Upper lobe of right lung (tissue), 1 donor: ENCODE measurements at places on chromosomes 2 and 18.
A peak's percentile ranks its signal among the peaks of the same experiment; 100 is the strongest.

DNA sequence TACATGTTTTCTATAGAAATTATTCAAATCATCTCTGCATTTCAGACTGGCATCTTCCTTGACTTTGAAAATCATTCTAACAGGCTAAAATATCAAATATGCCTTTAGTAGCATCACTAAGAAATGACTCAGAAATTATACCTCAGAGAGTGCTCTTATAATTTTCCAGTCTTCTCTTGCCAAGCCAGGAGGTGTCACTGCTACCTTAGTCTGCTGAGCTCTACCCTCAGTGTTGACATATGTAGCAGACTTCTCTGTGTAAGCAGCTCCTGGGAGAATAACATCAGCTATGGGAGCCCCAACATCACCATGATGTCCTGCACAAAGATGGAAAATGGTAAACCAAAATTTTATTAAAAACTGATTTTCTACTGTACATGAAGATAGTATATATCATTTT lies 31.6 kb downstream of the NDUFS1 start:
- H3K27ac ChIP-seq, result no peak overlapping the region
- no peaks in the 10 kb centered on the region for H3K4me1 ChIP-seq
- DNase-seq, result no peak
- no peak overlapping the region for H3K4me3 ChIP-seq
- H3K36me3 ChIP-seq, result peaks cover 99% of the 10 kb centered on the region

DNA sequence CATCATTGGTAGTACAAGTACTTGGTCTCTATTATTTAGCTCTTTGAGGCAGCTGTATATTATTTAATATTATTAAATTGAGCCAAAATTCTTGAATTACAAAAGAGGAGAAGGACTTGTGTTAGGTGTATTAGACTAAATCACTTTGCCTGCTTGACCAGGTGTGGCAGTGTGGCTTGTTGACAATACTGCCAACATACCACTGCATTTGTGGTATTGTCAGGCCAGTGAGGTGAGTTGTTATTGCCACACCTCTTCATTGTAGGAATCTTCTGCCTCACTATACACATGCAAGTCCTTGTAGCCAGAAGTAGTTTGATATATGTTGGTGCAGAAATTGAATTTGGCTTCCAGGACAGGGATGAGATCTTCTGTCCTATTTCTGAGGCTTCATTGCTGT lies 40.5 kb downstream of the CYP20A1 start:
- H3K36me3 ChIP-seq, result peaks cover 90% of the 10 kb centered on the region
- H3K27ac ChIP-seq, result no peak overlapping the region
- H3K4me1 ChIP-seq, result no peaks in the 10 kb centered on the region
- H3K4me3 ChIP-seq, result no peak overlapping the region
- H3K27me3 ChIP-seq, result no peaks in the 10 kb centered on the region

- no peaks in the 10 kb centered on the region for H3K27me3 ChIP-seq
- peaks cover 22% of the 10 kb centered on the region for H3K4me1 ChIP-seq
- no peak overlapping the region for H3K27ac ChIP-seq
- DNase-seq, result no peak
Observed at GRCh38 chr18:79942211-79942610, 9.2 kb downstream of the SLC66A2 start.

- no peaks in the 10 kb centered on the region for H3K27me3 ChIP-seq
- peaks cover 9% of the 10 kb centered on the region for H3K4me1 ChIP-seq
- H3K4me3 ChIP-seq, result no peak overlapping the region
- no peak for DNase-seq
Observed at GRCh38 chr2:111519071-111519470, 364.9 kb downstream of the ANAPC1 start.

DNA sequence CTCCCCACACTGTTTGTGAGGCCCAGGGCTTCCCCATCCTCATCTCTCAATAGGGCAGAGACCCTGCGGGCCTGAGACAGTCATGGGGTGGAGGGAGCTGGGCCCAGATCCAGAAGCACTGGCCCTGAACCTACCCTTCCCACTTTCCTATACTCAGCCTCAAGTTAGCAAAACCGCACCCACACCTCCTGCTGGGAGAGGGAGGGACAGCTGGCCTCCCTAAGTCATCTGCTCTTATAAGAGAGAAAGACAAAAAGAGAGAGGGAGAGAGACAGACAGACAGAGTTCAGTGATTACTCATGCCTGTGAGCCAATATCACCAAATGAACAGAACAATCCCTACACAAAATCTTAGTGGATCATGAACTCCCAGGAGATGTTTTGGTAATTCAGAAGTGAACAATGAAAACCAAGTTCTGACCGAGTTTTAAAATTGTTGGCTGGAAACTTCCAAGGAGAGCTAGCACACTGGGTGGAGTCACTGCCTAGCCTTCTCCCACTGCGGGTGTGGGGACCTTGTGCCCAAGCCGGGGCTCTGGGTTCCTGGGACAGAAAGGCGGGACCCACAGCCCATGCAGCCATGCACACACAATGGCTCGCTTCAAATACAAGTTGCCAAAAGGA lies 130.5 kb downstream of the PXDN start:
- H3K4me3 ChIP-seq, result no peak overlapping the region
- H3K27me3 ChIP-seq, result no peaks in the 10 kb centered on the region
- no peaks in the 10 kb centered on the region for H3K36me3 ChIP-seq
- no peak overlapping the region for H3K27ac ChIP-seq

DNA sequence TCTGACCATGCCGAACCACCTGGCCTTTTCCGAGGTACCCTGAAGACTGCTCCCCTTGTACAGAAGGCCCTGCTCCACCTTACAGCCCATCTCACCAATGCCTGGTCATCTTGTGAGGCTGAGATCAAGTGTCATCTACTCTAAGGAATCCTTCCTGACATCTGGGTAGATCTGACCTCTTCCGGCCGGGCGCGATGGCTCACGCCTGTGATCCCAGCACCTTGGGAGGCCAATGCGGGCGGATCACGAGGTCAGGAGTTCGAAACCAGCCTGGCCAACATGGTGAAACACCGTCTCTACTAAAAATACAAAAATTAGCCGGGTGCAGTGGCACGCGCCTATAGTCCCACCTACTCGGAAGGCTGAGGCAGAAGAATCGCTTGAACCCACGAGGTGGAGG lies 2.1 kb upstream of the RIOK3 start:
- no peak overlapping the region for H3K4me3 ChIP-seq
- H3K4me1 ChIP-seq, result peaks cover 19% of the 10 kb centered on the region
- no peak overlapping the region for H3K27ac ChIP-seq

DNA sequence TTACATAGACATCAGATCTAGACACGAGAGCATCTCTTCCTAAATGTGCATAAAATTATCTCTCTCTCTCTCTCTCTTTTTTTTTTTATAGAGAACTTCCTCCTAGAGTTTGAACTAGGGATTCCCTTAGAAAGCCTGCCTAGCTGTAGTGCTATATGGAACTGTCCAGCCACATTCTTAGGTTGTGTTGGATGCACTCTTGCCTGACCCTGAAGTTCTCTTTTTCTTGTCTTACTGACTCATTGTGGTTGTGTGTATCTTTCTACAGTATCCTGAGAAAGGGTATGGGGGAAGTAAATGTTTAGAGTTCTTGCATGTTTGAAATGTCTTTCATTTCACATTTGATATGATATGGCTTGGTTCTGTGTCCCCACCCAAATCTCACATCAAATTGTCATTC lies 368.2 kb downstream of the CDH2 start:
- H3K27ac ChIP-seq, result no peak overlapping the region
- no peaks in the 10 kb centered on the region for H3K4me1 ChIP-seq
- no peak overlapping the region for H3K4me3 ChIP-seq
- no peak for DNase-seq
- H3K36me3 ChIP-seq, result no peaks in the 10 kb centered on the region
- H3K27me3 ChIP-seq, result no peaks in the 10 kb centered on the region

DNA sequence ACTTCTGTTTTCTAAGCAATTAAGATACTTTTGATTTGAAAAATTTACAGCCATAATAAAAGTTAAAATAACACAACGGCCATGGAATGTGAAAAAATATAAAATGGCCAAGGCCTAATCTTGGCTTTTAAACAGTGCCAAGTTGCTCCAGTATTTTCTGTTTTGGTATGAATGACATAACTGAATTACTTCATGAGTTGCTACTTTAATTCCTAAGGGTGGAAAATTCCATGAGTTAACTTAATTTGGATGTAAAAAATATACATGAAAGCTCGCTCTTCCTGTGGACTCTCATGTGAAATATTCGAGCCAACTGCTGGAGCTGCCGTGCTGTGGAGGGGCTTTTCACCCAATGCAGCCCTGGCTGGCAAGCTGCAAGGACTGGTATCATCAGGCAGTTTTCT lies 286.0 kb upstream of the CCDC68 start:
- H3K27me3 ChIP-seq, result no peaks in the 10 kb centered on the region
- peaks cover 23% of the 10 kb centered on the region for H3K4me1 ChIP-seq
- no peak overlapping the region for H3K27ac ChIP-seq
- H3K36me3 ChIP-seq, result no peaks in the 10 kb centered on the region

DNA sequence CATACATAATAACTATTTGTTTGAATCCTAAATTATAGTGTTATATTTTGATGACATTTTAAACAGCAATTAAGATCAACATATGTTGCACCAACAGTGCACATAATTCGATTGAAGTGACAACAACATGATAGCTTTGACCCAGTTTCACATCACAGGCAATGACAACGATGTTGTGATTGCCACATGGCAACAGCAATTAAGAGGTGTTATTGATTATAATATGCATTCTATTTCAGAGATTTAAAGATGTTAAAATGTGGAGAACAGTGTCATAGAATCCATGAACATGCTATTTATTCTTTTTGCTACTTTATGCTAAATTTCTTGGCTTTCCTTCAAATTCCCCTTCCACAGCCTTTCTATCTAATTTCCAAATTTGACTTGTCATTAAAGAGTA lies 68.3 kb upstream of the STAT1 start:
- no peaks in the 10 kb centered on the region for H3K36me3 ChIP-seq
- no peaks in the 10 kb centered on the region for H3K27me3 ChIP-seq
- no peaks in the 10 kb centered on the region for H3K4me1 ChIP-seq
- no peak overlapping the region for H3K27ac ChIP-seq
- H3K4me3 ChIP-seq, result no peak overlapping the region
- DNase-seq, result no peak

- H3K27me3 ChIP-seq, result no peaks in the 10 kb centered on the region
- H3K27ac ChIP-seq, result peak overlapping the region; percentile 47
- DNase-seq, result no peak
- H3K36me3 ChIP-seq, result peaks cover 72% of the 10 kb centered on the region
- H3K4me1 ChIP-seq, result peaks cover 41% of the 10 kb centered on the region
- H3K4me3 ChIP-seq, result no peak overlapping the region
Observed at GRCh38 chr2:217834057-217834620, 168.7 kb downstream of the TNS1 start.

DNA sequence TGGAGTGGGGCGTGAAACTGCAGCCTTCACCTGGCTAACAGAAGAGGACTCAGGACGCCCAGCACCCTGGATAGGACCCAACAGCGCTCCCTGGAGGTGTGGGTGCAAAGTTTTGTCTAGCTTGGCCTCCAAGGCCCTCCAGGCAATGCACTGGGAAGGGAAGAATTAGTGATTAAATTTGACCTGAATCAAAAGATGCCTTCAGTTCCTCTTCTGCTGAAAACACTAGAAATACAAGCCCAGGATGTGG lies 779 bp upstream of the TRIB2 start:
- H3K36me3 ChIP-seq, result no peaks in the 10 kb centered on the region
- peak overlapping the region; percentile 90 for H3K27ac ChIP-seq
- peaks cover 19% of the 10 kb centered on the region for H3K4me1 ChIP-seq
- peak overlapping the region; percentile 93 for H3K4me3 ChIP-seq
- no peaks in the 10 kb centered on the region for H3K27me3 ChIP-seq

DNA sequence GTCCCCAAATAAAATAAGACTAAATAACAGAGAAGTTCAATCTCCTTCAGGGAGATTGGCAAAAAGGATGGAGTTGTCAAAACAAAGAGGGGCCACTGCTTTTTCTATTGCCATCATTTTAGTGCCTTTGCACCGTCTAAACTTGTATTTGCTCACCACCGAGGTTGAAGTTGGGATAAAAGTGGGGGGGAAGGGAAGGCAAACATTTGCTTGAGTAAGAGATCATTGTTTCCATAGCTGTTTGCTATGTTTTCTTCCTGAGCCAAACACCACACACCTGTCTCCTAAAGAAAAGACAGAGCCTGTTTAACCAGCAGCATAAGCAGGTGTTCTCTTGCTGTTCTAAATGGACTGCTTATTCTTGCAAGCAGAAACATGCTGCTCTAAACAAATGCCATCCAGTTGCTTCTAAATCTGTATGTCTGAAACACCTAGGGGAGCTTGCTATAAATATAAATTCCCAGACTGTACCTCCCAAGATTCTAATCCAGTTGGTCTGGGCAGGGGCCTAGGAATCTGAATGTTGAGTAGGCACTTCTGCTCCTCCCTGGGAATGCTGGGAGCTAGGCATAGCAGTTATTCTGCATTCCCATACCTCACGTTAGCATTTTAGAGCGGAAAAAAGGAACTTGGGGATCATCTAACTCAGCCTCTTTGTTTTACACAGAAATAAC lies 179.4 kb upstream of the ARL4C start:
- H3K27me3 ChIP-seq, result no peaks in the 10 kb centered on the region
- H3K36me3 ChIP-seq, result no peaks in the 10 kb centered on the region
- no peak for DNase-seq
- no peak overlapping the region for H3K4me3 ChIP-seq

- DNase-seq, result no peak
- H3K4me1 ChIP-seq, result peaks cover 46% of the 10 kb centered on the region
- H3K27me3 ChIP-seq, result no peaks in the 10 kb centered on the region
- H3K36me3 ChIP-seq, result no peaks in the 10 kb centered on the region
Observed at GRCh38 chr18:9103376-9103873, 926 bp downstream of the NDUFV2 start.

DNA sequence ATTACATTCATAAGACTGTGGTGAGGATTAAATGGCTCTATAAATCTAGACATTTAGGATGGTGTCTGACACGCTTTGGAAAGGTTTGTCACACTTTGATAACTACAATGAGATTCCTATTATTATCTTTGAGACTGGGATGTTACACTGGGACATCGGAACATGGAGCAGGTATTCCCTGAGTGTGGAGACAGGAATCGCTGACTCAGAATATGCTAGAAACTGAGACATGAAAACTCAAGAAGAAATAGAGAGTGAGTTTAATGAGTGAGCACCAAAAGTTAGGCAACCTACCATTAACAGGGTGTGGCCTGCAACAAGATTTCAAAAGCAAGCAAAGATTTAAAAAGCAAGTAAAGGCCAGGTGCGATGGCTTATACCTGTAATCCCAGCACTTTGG lies 145.4 kb downstream of the TMEFF2 start:
- H3K27me3 ChIP-seq, result no peaks in the 10 kb centered on the region
- no peak for DNase-seq
- no peak overlapping the region for H3K27ac ChIP-seq
- no peak overlapping the region for H3K4me3 ChIP-seq
- no peaks in the 10 kb centered on the region for H3K36me3 ChIP-seq

- peaks cover 31% of the 10 kb centered on the region for H3K4me1 ChIP-seq
- H3K4me3 ChIP-seq, result no peak overlapping the region
- H3K27me3 ChIP-seq, result no peaks in the 10 kb centered on the region
- H3K36me3 ChIP-seq, result no peaks in the 10 kb centered on the region
- no peak overlapping the region for H3K27ac ChIP-seq
Observed at GRCh38 chr2:105869341-105869740, 124.6 kb downstream of the NCK2 start.

- no peaks in the 10 kb centered on the region for H3K27me3 ChIP-seq
- no peak for DNase-seq
- H3K4me1 ChIP-seq, result no peaks in the 10 kb centered on the region
Observed at GRCh38 chr18:70154591-70155194, 50.8 kb downstream of the RTTN start.

GRCh38 chr2:1407950-1408675 lies 5.2 kb upstream of the TPO start:
- no peak for DNase-seq
- no peak overlapping the region for H3K4me3 ChIP-seq
- H3K27ac ChIP-seq, result no peak overlapping the region
- no peaks in the 10 kb centered on the region for H3K4me1 ChIP-seq
- H3K36me3 ChIP-seq, result no peaks in the 10 kb centered on the region

GRCh38 chr2:191049728-191050639 lies 36.0 kb upstream of the STAT1 start:
- H3K4me3 ChIP-seq, result no peak overlapping the region
- H3K4me1 ChIP-seq, result peaks cover 12% of the 10 kb centered on the region
- no peaks in the 10 kb centered on the region for H3K36me3 ChIP-seq
- no peak for DNase-seq
